ENCODE measurements at places on chromosomes 16 and 17. TPM values are rescaled to one million over a fixed set of nuclear protein-coding genes. Genes with fewer than 3 reads are reported as not detected.

Gene KCNJ12
- total RNA-seq, result under 0.01 TPM

Gene SCN4A
- not detected for total RNA-seq

Gene NPIPA8
- not detected for total RNA-seq

Gene CTRB2
- not detected for total RNA-seq

Gene CCL5
- not detected for total RNA-seq

Gene MYADML2
- not detected for total RNA-seq

Gene ARHGDIG
- total RNA-seq, result 2.2 TPM

Gene CLDN7
- 0.70 TPM for total RNA-seq

Gene IL17C
- total RNA-seq, result not detected

Gene ARHGAP44
- 0.30 TPM for total RNA-seq

Gene NF1
- 35.4 TPM for total RNA-seq

Gene KRTAP16-1
- not detected for total RNA-seq

Gene TM4SF5
- total RNA-seq, result not detected

Gene FOXN1
- not detected for total RNA-seq

Gene KRT39
- total RNA-seq, result 0.12 TPM

Gene PKD1
- 63.7 TPM for total RNA-seq

Gene VTN
- total RNA-seq, result 0.35 TPM

Gene HLF
- total RNA-seq, result under 0.01 TPM

Gene ENPP7
- not detected for total RNA-seq

Gene RNU2-1
- not detected for total RNA-seq

Gene ZNF668
- total RNA-seq, result 12.3 TPM

Gene WDR59
- 17.7 TPM for total RNA-seq

Gene MMP2
- total RNA-seq, result 2,683 TPM

Gene NFAT5
- total RNA-seq, result 10.1 TPM

Gene ST6GALNAC2
- 0.23 TPM for total RNA-seq

Gene ASPA
- total RNA-seq, result not detected

Gene CIBAR2
- total RNA-seq, result 0.15 TPM

Gene ZACN
- total RNA-seq, result not detected

Gene E4F1
- 26.2 TPM for total RNA-seq

Gene NAGPA
- 14.3 TPM for total RNA-seq

Gene NLRP1
- 7.3 TPM for total RNA-seq

Gene TP53TG3F
- total RNA-seq, result not detected

Gene CTRL
- total RNA-seq, result 0.38 TPM

Gene CBLN1
- not detected for total RNA-seq

Gene KRTAP2-2
- total RNA-seq, result not detected

Gene FOXF1
- total RNA-seq, result not detected

Gene ARHGAP23
- total RNA-seq, result 18.7 TPM

Gene CEMP1
- 0.12 TPM for total RNA-seq

Gene KRTAP1-5
- total RNA-seq, result not detected

Gene CLEC10A
- total RNA-seq, result 0.70 TPM

Gene SULT1A4
- 0.23 TPM for total RNA-seq

Gene TEX19
- not detected for total RNA-seq

Gene KRTAP9-4
- not detected for total RNA-seq

Gene SOX15
- total RNA-seq, result not detected

Gene FGF11
- total RNA-seq, result 2.6 TPM

Gene SULT1A2
- not detected for total RNA-seq

Gene SYT17
- total RNA-seq, result 0.12 TPM

Gene NPIPB2
- total RNA-seq, result 2.0 TPM

Gene KRTAP4-5
- total RNA-seq, result not detected

Gene KRTAP4-9
- total RNA-seq, result not detected

Gene NUDT16L1
- total RNA-seq, result 17.7 TPM

Measured in smooth muscle cell of the coronary artery (primary cell).